NCI-H1105 (cell line): ENCODE measurements at places on chromosomes 16 and 17.

- DNase-seq, result no peak
Measured at GRCh38 chr16:11130978-11131665, 124.9 kb downstream of the SOCS1 start.

DNA sequence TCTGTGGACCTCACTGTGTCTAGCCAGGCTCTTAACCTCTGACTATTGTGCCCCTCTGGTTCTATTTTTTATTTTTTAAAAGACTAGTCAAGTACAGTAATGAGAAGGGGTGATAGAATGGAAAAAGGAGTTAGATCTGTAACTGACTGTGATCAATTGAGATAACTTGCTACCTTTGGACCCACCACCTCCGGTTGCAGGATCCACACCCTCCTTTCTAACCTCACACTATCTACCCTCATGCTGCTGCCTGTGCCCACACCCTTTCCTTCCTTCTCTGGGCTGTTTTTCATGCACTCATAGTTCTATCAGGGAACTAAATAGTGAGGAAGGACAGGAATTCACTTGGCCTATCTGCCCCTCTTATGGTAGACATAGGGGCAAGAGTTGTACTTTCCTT lies 172.3 kb downstream of the KATNIP start:
- DNase-seq, result no peak

DNA sequence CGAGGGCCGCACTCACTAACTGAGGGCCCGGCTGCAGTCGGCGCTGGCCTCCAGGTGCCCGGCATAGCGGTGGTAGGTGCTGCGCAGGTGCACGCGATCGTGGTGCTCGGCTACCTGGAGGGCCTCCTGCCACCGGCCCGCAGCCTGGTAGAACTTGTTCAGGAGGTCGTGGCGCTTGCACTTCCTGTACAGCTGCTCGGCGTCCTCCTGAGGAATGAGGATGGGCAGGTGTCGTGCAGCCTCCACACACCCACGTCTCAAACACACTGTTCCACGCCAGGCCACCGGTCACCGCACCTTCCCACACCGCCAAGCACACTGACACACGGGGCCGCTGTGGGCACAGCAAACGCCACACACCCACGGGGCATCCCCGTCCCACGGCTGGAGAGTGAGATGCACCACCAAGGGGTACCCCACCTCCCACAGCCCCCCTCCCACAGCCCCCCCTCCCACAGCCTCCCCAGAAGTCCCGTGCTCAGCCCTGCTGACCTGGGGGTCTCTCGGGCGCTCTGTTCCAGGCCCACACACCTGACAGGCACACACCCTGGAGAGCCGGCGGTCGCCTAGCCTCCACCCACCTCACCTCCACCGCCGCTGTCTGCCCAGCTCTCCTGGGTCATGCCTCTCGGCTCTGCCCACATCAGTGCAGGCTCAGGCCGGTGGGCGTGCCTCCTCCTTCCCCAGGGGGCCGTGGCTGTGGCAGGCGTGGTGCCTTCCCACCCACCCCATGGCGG lies 7.4 kb upstream of the TMEM204 start:
- DNase-seq, result no peak

DNA sequence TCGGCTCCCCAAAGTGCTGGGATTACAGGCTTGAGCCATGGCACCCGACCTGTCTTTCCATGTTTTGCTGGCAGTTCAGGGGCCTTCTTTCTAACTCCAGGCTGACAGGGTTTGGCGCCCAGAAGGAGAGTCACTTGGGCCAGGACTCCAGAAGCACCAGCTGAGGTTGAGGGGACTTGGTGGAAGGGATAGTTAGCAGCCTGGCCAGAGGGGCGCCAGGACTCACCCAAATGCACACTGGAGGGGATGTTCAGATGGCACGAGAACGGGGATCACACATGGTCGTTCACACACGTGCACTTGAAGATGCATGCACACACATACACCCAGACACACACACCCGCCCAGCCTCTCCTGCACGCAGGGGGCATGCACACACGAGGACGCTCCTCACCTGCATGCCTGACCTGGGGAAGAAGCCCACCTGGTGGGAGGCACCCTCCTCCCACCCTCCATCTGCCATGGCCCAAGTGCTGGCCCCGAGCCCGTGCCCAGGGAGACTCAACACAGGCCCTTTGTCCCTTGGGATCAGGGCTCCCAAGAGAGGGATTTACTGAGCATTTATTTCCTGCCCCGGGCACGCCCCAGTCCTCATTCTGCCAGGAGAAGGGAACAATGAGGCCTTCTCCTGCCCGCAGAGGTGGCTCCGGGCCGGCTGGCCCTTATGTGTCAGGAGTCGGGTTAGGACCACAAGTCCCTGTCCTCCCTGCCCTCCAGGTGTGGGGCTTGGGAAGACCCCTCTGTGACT lies 2.3 kb upstream of the PRSS21 start:
- no peak for DNase-seq

DNA sequence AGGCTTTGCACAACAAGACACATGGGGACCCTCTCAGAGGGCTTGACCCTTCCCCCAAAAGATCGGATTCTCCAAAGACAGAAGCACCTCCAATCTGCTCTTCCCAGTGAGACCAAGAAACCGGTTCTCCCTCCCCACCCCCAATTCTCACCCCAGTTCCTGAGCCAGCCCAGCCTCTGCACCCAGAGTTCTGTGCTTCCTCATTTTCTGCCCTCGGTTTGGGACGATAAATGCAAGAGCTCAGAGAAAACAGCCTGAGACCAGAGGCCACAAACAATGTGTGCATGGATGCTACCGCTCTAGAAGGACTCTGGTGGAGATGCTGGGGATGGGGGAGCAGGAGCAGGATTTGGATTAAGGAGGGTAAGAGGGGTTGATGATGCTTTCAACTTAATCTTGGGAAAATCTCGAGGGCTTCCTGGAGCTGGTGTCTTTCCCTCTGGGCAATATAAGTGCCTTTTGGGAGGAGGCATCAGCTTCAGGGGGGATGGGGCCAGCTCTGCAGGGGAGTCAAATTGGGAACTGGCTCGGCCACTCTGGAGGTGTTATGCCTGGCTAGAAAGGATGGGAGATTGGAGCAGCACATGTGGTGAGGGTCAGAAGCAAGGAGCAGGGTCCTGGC lies 6.0 kb downstream of the KRT15 start:
- no peak for DNase-seq

DNA sequence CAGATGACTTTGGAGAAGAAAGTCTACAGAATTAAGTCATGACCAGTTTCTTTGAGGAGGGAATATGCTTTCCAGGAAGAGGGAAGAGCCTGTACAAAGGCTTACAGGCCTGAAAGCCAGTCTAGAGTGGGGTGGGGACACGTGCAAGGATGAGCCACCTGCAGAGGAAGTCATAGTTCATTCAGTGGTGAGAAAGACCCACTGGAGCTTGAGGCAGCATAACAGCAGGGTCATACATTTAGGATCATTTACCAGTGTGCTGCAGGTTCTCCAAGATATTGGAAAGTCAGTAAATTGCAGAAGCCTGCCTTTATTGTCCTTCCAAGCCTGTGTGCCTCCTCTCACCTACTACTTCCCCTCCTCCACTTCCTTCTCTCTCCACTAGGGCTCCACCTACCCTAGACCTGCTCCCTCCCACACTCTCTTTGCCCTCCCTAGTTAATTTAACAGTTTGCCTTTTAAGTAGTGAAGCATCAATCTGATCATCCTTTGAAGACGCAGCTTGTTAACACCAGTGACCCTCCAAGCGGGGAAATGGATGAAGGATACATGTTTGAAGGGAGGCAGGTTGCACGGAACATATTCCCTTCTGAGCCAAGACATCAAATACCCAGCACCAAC lies 40.2 kb downstream of the CDRT15 start:
- no peak for DNase-seq

DNA sequence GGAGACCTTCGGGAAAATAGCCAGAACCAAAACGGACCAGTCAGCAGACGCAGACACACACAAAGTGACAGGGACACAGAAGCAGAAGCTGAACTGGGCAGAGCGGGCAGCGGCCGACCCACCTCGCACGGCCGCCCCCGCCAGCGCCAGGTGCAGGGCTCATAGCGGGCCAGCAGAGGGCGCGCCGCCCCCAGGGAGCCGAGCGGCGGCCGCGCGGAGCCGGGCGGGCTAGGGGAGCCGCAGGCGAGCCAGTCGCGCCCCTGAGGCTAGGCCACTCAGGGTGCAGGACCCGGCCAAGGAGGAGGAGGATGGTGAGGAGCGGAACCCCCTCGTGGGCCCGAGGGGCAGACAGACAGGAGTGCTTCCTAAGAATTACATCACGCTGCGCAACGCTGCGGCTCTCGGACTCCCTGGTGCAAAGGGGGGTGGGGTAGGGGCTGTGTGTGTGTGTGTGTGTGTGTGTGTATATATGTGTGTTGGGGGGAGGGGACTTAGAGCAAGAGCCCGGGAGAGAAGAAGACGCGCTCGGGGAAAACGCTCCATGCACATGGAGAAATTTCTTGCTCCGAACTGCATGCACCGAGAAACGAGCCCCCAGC lies 913 bp upstream of the NOG start:
- DNase-seq, result peak; percentile 42

DNA sequence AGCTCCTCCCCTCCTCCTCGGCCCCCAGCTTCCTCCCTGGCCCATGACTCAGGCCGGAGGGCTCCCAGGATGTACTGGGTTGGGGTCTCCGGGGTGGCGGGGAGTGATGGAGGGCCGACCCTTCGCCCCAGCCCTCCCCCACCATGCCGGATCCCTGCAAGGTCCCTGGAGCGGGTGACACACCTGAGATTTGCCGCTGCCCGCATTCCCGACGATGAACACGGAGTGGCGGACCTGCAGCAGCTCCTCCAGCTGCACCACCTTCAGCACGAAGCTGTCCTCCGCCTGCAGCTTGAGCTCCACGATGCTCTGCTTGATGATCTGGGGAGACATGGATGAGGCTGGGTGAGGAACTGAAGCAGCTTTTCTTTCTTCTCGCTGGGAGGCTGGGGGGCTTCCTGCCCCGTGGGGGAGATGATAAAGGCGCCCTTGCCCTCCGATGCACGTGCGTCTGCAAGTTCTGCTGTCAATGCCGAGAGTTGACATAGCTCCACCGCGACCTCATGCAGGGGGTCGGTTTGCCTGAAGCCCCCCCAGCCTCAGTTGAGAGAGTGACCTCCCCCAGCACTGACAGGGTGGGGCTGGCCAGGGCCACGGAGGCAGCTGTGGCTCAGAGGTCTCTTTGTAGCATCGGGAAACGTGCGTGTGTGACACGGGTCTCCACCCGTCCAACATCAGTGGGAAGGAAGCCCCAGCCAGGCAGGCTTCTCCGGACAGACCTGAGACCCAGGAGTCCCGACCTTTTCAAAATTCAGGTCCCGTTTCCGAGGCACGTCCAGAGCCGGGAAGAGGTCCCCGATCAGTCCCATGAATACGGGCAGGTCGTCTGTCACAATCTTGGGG lies 83.1 kb downstream of the DNAH17 start:
- DNase-seq, result no peak

- DNase-seq, result no peak
Measured at GRCh38 chr16:27449434-27450195, 47.6 kb downstream of the IL21R start.

- DNase-seq, result peak; percentile 51
Measured at GRCh38 chr16:4936991-4937781, at the start of gene PPL. Gene PPL (minus strand): TSS chr16:4937148. CDS start chr16:4937045, 103 bp downstream.

DNA sequence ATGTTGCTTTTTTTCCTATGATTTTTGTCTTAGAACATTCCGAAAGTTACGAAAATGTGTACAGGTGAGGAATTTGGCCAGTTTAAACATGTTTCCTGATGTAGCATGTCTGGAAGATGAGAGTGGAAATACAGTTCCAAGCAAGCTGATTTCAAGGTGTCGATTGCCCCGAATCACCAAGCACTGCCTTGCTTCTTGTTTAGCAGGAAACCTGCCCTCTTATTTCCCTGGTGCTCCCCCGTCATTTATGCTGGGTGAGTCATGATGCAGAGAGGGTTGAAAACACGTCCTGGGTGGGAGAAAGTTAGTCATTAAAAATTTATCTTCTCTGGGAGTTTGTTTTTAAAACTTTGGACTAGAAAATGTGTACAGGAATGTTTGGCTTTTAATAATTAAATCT lies 608.6 kb upstream of the EEF2KMT start:
- DNase-seq, result no peak

DNA sequence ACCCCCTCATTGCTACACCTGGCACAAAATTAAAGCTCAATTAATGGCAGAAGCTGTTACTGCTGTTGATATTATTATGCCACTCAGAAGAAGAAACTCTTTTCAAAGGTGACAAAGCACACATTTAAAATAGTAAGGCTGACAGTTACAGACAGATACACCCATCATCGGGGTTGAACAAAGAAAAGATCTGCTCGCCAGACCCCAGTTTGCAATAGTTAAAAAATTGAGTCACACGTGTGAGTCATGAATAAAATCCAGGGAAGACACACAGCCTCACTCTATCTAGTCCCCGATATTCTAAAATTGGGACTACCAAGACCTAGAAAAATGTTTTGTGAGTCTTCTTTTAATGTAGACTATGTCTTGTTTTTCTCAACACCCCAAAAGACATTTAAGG lies 330.0 kb upstream of the SOX9 start:
- DNase-seq, result no peak

DNA sequence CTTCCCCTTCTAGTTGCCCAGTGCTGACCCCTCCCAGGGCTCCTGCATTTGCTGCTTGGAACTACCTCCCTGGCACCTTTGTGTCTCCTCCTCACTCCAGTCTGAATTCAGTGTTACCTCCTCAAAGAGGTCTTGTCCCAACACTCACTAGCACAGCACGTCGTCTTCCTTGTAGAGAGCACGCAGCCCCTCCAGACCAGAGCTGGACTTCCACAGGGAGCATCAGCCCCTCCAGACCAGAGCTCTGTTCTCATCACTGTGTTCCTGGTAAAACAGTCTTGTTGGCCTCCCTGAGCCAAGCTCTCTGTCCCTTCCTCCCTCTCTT lies 27.8 kb upstream of the MGAT5B start:
- no peak for DNase-seq

DNA sequence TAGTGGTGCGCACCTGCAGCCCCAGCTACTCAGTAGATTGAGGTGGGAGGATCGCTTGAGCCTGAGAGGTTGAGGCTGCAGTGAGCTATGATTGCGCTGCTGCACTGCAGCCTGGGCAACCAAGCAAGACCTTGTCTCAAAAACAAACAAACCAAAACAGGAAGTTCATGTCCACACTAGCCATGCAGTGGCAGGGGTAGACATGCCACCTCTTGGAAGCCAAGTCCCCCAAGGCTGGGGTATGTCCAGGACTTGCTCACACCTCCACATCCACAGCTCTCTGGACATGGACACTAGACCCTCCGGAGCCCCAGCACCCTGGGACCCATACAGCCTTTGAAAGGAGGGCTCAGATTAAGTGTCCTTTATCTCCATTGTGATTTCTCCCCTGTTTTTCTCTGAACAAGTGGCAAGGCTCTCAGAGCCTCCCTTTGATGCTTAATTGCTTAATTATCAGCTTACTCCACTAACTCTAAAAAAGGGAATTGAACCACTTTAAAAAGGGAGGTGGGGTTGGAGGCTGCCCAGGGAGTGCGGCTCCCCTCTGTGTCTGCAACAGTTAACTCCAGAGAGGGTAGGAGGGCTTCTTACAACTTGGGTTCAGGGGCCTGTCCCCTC lies 424.6 kb upstream of the C16orf82 start:
- no peak for DNase-seq
